Cardiac atrium fibroblast (primary cell): ENCODE measurements at places on chromosomes 11 and 22. TPM values are rescaled to one million over a fixed set of nuclear protein-coding genes. Genes with fewer than 3 reads are reported as not detected.

OR52A5 gene
- not detected in 2 replicates for total RNA-seq

BATF2 gene
- 0.16 TPM in 1 of 2 replicates, not detected in the other for total RNA-seq

OR4S1 gene
- not detected in 2 replicates for total RNA-seq

GPHA2 gene
- total RNA-seq: 2.6 TPM in 1 of 2 replicates, not detected in the other

BTG4 gene
- not detected in 2 replicates for total RNA-seq

IMMP1L gene
- 2.9 and 9.6 TPM in 2 replicates for total RNA-seq

GRK3 gene
- 0.54 and 7.6 TPM in 2 replicates for total RNA-seq

OR5L1 gene
- total RNA-seq: not detected in 2 replicates

OR52I2 gene
- total RNA-seq: not detected in 2 replicates

GVQW3 gene
- total RNA-seq: under 0.01 and 0.18 TPM in 2 replicates

PTPRCAP gene
- 2.0 TPM in 1 of 2 replicates, not detected in the other for total RNA-seq

OR4P4 gene
- total RNA-seq: not detected in 2 replicates

OR52A1 gene
- total RNA-seq: not detected in 2 replicates

FOXRED2 gene
- 3.9 and 11.0 TPM in 2 replicates for total RNA-seq

SCN4B gene
- not detected in 2 replicates for total RNA-seq

ADM2 gene
- 10.2 and 10.8 TPM in 2 replicates for total RNA-seq

CSNK1E gene
- total RNA-seq: 102 and 123 TPM in 2 replicates

ALKBH8 gene
- 3.1 and 5.5 TPM in 2 replicates for total RNA-seq

CHADL gene
- 0.16 and 0.18 TPM in 2 replicates for total RNA-seq

TXN2 gene
- 67.3 and 76.0 TPM in 2 replicates for total RNA-seq

DCDC1 gene
- total RNA-seq: not detected in 2 replicates

ROM1 gene
- 9.2 and 24.7 TPM in 2 replicates for total RNA-seq

ROBO4 gene
- total RNA-seq: 25.6 and 32.9 TPM in 2 replicates

ACTN3 gene
- under 0.01 TPM in 2 replicates for total RNA-seq

SCARF2 gene
- total RNA-seq: 32.1 and 32.9 TPM in 2 replicates

TEX12 gene
- total RNA-seq: not detected in 2 replicates

CARD16 gene
- 29.1 and 44.1 TPM in 2 replicates for total RNA-seq

LDLRAD3 gene
- 19.1 and 36.1 TPM in 2 replicates for total RNA-seq

MPZL2 gene
- total RNA-seq: 0.18 and 0.65 TPM in 2 replicates

RASL10A gene
- not detected in 2 replicates for total RNA-seq

KCNK7 gene
- not detected in 2 replicates for total RNA-seq

SPA17 gene
- 4.9 and 6.3 TPM in 2 replicates for total RNA-seq

SRSF8 gene
- total RNA-seq: 12.1 and 17.2 TPM in 2 replicates

LSP1 gene
- total RNA-seq: 8.7 and 35.7 TPM in 2 replicates

SERHL2 gene
- 2.6 and 3.6 TPM in 2 replicates for total RNA-seq

ENTHD1 gene
- not detected in 2 replicates for total RNA-seq

TECTA gene
- total RNA-seq: under 0.01 and 0.65 TPM in 2 replicates

MRGPRX4 gene
- total RNA-seq: not detected in 2 replicates

TAF10 gene
- 33.9 and 42.9 TPM in 2 replicates for total RNA-seq

APOA1 gene
- 2.3 TPM in 1 of 2 replicates, not detected in the other for total RNA-seq

PIH1D2 gene
- 0.18 and 0.32 TPM in 2 replicates for total RNA-seq

OR2AT4 gene
- total RNA-seq: not detected in 2 replicates

NXPE2 gene
- not detected in 2 replicates for total RNA-seq

IFTAP gene
- 17.5 and 18.6 TPM in 2 replicates for total RNA-seq

BTBD18 gene
- total RNA-seq: not detected in 2 replicates

TSKU gene
- 31.9 and 37.7 TPM in 2 replicates for total RNA-seq

CCND1 gene
- total RNA-seq: 69.3 and 72.6 TPM in 2 replicates
